Adipose tissue (tissue), 3 donors: ENCODE measurements at places on chromosomes 12 and 14. TPM values are rescaled to one million over a fixed set of nuclear protein-coding genes. Genes with fewer than 3 reads are reported as not detected.

DBX2 gene
- polyA plus RNA-seq, result not detected

KCNH3 gene
- polyA plus RNA-seq, result 0.32 TPM

HHIPL1 gene
- 1.1 TPM for polyA plus RNA-seq

AKAP6 gene
- polyA plus RNA-seq, result 0.27 TPM

RPS6KL1 gene
- polyA plus RNA-seq, result 6.5 TPM

E2F7 gene
- polyA plus RNA-seq, result not detected

ZFHX2 gene
- 0.74 TPM for polyA plus RNA-seq

PTPRR gene
- polyA plus RNA-seq, result 0.21 TPM

SOX5 gene
- polyA plus RNA-seq, result 6.6 TPM

SERPINA12 gene
- polyA plus RNA-seq, result not detected

NTS gene
- 2.4 TPM for polyA plus RNA-seq

NEUROD4 gene
- not detected for polyA plus RNA-seq

SRRM4 gene
- not detected for polyA plus RNA-seq

GLS2 gene
- polyA plus RNA-seq, result 0.71 TPM

TTC6 gene
- 0.51 TPM for polyA plus RNA-seq

MGP gene
- 1,647 TPM for polyA plus RNA-seq

COX8C gene
- not detected for polyA plus RNA-seq

FOS gene
- polyA plus RNA-seq, result 170 TPM

REC8 gene
- 19.8 TPM for polyA plus RNA-seq

MAP1LC3B2 gene
- polyA plus RNA-seq, result 1.1 TPM

OTX2 gene
- not detected for polyA plus RNA-seq

ACRBP gene
- not detected for polyA plus RNA-seq

MIA2 gene
- polyA plus RNA-seq, result 9.8 TPM

SPIC gene
- not detected for polyA plus RNA-seq

CLEC1B gene
- polyA plus RNA-seq, result 0.15 TPM

TAS2R50 gene
- polyA plus RNA-seq, result 0.67 TPM

PMEL gene
- polyA plus RNA-seq, result 1.7 TPM

RASAL1 gene
- polyA plus RNA-seq, result not detected

TDRD9 gene
- polyA plus RNA-seq, result 2.0 TPM

RTL1 gene
- polyA plus RNA-seq, result not detected

GARIN6 gene
- not detected for polyA plus RNA-seq

CMA1 gene
- 0.13 TPM for polyA plus RNA-seq

C12orf56 gene
- polyA plus RNA-seq, result not detected

DLGAP5 gene
- polyA plus RNA-seq, result 0.12 TPM

ACVRL1 gene
- 59.9 TPM for polyA plus RNA-seq

INSM2 gene
- not detected for polyA plus RNA-seq

USP30 gene
- polyA plus RNA-seq, result 8.1 TPM

PSMC6 gene
- polyA plus RNA-seq, result 40.4 TPM

TAS2R20 gene
- polyA plus RNA-seq, result 0.28 TPM

CISTR gene
- polyA plus RNA-seq, result not detected

NUAK1 gene
- 2.8 TPM for polyA plus RNA-seq

PNN gene
- polyA plus RNA-seq, result 25.4 TPM

KRT71 gene
- polyA plus RNA-seq, result not detected

BDKRB1 gene
- 4.4 TPM for polyA plus RNA-seq

SLC25A47 gene
- not detected for polyA plus RNA-seq

C12orf54 gene
- polyA plus RNA-seq, result 0.15 TPM

MYF6 gene
- polyA plus RNA-seq, result 0.18 TPM
